CD4-positive, alpha-beta T cell (primary cell): ENCODE measurements at places on chromosomes 6 and 20. TPM values are rescaled to one million over a fixed set of nuclear protein-coding genes. Genes with fewer than 3 reads are reported as not detected.

DNA sequence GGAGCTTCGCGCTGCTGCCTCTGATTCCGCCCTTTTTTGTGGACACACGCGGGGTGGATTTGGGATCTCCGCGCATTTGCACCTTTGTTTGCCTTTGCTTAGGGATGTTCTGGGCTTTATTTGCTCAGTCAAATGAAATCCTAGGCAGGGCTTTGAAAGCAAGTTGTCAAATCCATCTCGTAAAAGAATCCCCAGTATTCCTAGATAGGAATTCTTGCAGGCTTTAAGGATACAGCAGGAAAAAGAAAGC, 453 bp downstream of the CEP57L1 start:
- no peak for DNase-seq

GRCh38 chr6:28657769-28658465, 132.2 kb downstream of the GPX5 start:
- DNase-seq: peak; percentile 32

DNA sequence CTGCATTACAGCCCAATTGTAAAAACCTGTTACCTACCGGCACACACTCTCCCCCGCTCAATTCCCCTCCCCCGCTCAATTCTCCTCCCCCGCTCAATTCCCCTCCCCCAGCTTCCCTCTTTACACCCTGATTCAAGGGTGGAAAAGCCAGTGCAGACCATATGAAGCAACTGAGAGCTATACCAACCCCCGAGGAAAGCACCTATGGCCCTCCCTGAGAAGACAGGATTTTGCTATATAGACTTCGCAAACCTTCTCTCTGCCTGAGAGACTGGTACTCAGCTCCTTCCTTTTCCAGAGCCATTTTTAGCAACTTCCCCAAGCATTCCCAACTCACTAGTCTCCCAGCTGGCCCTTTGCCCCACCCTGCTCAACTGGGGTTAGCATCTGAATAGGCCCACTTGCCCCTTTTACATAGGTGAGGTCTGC, 7.6 kb downstream of the GNAS-AS1 start:
- no peak for DNase-seq

DNA sequence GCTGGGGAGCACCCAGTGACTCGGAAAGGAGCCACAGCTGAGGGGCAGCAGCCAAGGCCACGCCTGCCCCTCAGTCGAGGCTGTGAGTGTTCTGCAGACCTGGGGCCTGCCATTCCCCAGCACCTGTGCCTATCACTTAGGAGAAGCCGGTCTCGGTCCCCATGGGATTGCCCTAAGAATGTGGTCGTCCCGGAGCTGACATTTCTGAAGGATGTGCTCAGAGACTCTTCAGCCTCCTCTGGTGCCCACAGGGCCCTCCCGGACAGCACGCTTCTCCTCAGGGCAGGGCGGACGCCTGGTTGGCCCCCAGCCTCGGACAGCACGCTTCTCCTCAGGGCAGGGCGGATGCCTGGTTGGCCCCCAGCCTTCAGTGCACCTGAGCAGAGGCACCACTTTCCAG, 223.9 kb downstream of the ERMARD start:
- no peak for DNase-seq

DNA sequence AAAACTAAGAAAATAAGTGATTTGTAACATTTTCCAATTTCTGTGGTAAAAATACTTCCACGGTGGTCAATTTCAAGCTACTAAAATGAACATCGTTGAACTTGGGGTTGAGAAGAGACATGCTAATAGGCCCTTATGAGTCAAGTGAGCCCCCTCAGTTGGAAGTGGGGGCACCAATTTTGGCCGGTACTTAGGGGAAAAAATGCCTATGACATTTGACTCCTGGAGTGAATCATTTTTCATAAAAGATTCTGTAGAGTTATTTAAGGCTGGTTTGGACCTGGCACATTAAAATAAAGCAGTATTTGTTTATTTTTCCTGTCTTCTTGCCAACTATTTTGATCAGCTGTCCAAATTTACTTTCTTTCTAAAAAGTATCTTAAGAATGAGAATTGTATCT, 32.4 kb upstream of the CAP2 start:
- DNase-seq: no peak

DNA sequence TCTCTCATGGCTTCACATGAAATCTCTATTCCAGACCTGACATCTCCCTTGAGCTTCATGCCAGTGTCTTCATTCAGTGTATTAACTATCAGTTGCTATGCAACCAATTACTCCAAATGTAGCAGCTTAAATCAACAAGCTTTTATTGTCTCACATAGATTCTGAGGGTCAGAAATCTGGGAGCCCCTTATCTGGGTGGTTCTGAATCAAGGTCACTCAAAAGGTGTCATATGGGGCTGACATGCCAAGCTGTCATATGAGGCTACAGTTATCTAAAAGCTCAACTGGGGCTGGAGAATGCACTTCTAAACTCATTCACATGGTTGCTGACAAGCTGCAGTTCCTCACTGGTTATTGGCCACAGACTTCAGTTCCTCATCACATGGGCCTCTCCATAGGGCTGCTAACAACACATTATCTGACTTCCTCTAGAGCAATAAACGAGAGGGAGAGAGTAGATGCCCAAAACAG, 7.3 kb upstream of the CGA start:
- DNase-seq: no peak

DNA sequence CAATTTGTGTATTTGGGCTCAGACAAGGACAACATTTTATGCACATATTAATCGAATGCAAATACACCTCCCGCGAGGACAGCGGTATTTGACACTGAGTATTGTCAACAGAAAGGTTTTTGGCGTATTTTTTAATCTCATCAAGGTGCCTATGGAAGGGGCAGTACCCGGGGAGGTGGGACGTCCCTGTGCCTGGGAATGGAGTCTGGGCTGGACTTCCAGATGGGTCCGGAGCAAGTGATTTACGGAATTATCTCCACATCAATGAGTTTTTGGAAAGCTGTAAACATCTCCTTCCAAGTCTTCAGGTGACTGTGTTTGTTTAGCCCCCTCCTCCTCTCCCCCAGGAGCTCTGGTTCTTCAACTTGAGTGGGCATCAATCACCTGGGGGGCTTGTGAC, 39.8 kb downstream of the PRR18 start:
- DNase-seq: no peak

DNA sequence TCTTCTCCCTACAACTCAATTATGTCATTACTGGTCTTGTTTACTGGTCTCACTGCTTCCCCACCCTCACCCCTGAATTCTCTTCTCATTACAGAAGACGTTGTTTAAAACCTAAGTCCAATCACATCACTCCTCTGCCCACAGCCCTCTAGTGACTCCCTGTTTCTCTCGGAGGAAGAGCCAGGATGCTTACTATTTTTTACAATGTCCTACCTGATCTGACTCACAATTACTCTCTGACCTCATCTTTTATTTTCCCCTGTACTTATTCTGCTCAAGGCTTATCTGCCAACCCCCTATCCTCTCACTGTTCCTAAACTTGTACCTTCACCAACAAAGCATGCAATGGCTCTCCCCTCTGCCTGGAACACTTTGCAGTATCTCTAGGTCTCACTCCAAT, 400.4 kb upstream of the PTCHD4 start:
- DNase-seq: no peak

DNA sequence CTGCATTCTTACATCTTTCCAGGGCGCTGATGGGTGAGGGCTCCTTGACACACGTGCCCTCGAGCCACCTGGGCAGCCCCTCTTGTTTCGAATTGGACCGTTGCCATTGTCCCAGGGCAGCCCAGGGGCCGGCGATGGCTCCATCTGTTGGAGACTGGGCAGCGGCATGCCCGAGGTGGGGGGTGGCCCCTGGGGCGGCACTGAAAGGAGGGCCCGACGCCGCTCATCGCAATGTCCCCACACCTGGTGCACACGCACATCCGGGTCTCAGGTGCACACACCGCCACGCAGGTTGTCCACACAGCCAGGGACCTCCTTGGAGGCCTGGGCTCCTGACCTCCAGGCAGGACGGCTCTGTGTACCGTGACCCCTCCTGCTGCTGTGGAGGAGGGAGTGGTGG, 18.0 kb downstream of the GATA5 start:
- DNase-seq: no peak

- DNase-seq: no peak
These were observed 41.8 kb upstream of the ARFGEF2 start for GRCh38 chr20:48879612-48880245.

GRCh38 chr20:54148947-54149764, 24.6 kb downstream of the CYP24A1 start:
- no peak for DNase-seq

DNA sequence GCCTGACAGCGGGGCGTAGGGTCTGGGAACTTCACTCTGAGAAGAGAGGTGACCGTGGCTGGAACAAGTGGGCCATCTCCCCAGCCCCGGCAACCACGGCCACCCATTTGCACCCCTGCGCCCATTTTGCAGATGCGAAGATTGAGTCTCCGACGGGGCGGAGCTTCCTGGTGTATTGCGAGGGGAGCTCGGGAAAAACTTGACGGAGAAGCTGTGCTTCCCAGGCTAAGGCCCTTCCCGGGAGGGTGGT, 653 bp downstream of the ZNF335 start:
- DNase-seq: no peak

DNA sequence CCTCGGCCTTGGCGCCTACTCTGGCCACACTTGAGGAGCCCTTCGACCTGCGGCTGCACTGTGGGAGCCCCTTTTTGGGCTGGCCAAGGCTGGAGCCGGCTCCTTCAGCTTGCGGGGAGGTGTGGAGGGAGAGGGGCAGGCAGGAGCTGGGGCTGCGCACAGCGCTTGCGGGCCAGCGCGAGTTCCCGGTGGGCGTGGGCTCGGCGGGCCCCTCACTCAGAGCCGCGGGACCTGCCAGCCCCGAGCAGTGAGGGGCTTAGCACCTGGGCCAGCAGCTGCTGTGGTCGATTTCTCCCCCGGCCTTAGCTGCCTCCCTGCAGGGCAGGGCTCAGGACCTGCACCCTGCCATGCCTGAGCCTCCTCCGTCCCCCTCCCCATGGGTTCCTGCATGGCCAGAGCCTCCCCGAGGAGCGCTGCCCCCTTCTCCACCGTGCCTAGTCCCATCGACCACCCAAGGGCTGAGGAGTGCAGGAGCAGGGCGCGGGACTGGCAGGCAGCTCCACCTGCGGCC, 136.8 kb downstream of the EPHA7 start:
- no peak for DNase-seq

- no peak for DNase-seq
These were observed 153.0 kb downstream of the CFAP61 start for GRCh38 chr20:20205141-20205861.

GRCh38 chr6:9204171-9204570, 768.8 kb upstream of the SLC35B3 start:
- no peak for DNase-seq

DNA sequence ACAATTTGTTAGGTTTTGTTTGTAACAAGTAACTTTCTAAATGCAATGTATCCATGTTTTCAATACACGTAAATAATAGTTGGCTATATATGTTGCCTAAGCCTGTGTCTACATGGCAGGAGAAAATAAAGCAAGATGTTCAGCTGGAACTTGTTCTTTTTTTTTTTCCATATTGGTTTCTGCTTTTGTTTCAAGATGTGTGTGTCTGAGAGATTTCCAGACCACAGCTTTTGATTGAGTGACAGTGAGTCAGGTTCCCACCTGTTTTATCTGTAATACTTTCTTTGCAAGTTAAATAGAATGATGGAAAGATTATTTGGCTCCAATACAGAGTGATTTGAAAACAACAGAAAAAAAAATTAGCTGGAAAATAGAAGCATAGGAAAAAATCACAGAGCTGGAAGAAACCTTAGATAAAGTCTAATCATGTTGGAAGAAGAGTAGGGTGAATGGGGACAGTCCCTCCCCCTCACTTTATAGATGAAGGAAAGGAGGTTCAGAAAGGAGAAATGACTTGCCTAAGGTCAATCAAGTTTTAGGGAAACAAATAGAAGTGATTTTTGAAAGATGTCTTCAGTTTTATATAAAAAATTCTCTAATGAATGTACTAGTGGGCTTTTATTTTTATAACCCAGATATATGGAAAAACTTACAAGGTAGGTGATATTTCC, 150.9 kb upstream of the STMND1 start:
- DNase-seq: no peak

DNA sequence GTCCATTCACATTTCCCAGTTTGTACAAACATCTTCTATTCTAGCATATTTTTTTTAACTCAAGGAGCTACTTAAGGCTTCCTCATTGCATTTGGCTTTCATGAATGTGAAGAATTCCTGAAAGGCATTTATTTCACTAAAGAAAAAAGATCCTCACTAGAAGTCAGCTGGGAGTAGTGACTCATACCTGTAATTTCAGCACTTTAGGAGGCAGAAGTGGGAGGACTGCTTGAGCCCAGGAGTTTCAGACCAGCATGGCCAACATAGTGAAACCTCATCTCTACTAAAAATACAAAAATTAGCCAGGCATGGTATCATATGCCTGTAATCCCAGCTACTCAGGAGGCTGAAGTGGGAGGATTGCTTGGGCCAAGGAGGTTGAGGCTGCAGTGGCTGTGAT, 30.9 kb upstream of the XRN2 start:
- DNase-seq: no peak

GRCh38 chr6:81384921-81385320, 367.6 kb downstream of the TENT5A start:
- no peak for DNase-seq

DNA sequence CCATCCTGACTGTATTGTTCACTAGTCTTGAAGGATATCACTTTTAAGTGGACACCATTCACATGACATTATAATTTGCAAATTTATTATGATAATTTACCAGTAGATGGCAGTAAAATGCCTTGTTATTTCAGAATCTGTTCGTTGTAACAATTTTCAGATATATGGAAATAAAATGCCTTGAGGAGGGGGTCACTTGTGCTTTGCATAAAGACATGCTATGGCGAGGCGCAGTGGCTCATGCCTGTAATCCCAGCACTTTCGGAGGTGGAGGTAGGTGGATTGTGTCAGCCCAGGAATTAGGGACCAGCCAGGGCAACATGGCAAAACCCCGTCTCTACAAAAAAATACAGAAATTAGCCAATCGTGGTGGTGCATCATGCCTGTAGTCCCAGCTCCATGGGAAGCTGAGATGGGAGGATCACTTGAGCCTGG, 9.0 kb upstream of the NCOA6 start:
- no peak for DNase-seq

DNA sequence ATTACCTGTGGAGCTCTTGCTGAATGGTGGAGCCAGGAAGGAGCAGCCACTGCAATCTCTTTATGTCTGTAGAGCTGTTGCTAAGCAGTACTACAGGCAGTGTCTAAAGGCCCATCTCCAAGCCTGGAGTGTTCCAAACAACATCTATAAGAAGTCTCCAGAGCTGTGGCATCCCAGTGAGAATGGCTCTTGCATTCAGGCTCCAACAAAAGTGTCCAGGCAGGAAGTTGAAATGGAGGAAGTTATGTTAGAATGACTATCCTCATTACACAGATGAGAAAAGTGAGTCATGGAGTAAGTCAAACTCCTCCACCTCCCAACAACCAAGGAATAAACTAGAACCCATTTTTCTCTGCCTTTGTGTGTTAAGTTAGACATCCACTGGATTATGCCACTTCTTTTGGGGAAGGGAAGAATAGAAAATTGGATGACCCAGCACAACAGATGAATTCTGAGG, 288.5 kb upstream of the STXBP5 start:
- DNase-seq: no peak

GRCh38 chr6:128456510-128457230, 63.7 kb downstream of the PTPRK start:
- no peak for DNase-seq

Gene RNF182
- 0.11 TPM for total RNA-seq

Gene MAS1
- total RNA-seq: not detected

Gene CDH4
- total RNA-seq: 0.11 TPM

Gene EPB41L2
- 12.3 TPM for total RNA-seq

Gene HAO1
- not detected for total RNA-seq

Gene GSTA2
- total RNA-seq: not detected

Gene SLC32A1
- not detected for total RNA-seq

Gene MUC22
- not detected for total RNA-seq

Gene PRKN
- total RNA-seq: 5.4 TPM

Gene HLA-G
- 2.9 TPM for total RNA-seq

Gene HLA-DQA1
- 6.9 TPM for total RNA-seq

Gene SDHAF4
- total RNA-seq: 2.6 TPM
